Liver (tissue), 10 donors: ENCODE measurements at places on chromosomes 16 and 17.
A peak's percentile ranks its signal among the peaks of the same experiment; 100 is the strongest.

DNA sequence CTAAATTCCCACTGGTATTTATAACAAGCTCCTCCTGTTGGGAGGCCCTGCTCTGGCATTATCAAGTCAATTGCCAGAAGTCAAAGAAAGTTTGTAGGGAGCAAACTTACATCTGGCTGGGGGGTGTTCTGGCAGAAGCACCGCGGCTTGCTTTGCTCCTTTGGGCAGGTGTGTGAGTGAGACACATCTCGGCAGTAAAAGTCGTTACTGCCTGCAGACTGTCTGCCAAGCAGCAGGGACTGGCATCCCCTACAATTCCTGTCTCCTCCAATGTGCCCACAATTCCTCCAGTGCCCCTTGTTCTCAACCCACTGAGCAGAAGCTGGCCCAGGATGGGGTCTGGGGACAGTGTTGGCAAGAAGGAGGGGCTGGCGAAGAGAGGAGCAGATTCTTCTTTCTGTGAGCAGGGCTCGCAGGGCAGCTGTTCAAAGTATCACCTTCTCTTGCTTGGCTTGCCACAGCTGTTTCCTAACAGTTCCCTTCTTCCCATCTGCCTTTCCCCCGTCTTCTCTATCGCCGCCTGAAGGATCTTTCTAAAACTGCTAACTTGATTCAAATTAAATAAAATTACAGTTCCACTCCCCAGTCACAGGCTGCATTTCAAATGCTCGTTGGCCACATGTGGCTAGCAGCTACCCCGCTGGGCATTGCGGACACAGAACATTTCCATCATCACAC lies 30.2 kb downstream of the SPACA3 start:
- peak; percentile 22 for DNase-seq

GRCh38 chr17:1511756-1512321 lies 4.6 kb downstream of the INPP5K start:
- no peak for DNase-seq

GRCh38 chr16:25012525-25012991 lies 2.6 kb downstream of the ARHGAP17 start:
- DNase-seq, result no peak

GRCh38 chr17:41735744-41736143 lies 1.3 kb upstream of the HAP1 start:
- no peak for DNase-seq

DNA sequence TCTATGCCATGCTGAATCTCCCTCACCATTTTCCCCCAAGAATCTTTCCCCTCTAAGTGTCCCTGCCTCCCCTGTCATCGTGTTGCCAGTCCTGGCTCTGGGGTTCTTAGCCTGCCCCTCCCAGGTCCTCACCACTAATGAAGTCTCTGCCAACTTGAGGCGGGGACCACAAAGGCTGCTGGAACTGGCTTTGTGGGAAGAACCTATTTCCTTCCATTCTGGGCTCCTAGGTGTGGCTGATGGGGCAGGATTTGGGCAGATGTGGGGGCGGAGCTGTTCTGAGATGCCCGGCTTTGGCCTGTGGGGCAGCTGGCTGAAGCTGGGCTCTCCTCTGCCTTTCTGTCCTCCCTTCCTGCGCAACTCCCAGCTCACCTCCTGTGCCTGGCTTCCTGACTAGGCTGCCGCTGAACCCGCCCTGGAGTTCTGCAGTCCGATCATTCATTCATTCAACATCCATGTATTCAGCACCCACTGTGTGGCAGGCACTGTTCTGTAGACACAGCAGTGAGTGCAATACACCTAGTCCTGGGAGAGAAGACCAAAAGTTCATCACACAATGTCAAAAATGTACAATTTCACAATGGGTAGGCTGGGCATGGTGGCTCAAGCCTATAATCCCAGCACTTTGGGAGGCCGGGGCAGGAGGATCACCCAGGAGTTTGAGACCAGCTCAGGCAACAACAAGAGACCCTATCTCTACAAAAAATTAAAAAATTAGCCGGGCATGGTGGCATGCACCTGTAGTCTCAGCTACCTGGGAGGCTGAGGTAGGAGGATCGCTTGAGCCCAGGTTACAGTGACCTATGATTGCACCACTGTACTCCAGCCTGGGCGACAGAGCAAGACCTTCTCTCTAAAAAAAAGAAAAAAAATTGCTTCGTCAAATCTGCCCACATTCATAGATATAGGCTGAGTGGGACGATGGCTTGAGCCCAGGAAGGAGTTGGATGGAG lies 1.9 kb upstream of the SNN start:
- no peak for DNase-seq

GRCh38 chr16:743794-744500 lies 3.1 kb upstream of the CIAO3 start:
- DNase-seq, result no peak

- peak; percentile 68 for DNase-seq
These were observed 18.3 kb upstream of the WFIKKN2 start for GRCh38 chr17:50816771-50817751.

GRCh38 chr16:31376705-31377104 lies 16.4 kb upstream of the ITGAD start:
- no peak for DNase-seq

GRCh38 chr16:69243479-69243878 lies 56.5 kb downstream of the SNTB2 start:
- DNase-seq, result no peak
